ENCODE measurements at places on chromosomes 7 and 10. TPM values are rescaled to one million over a fixed set of nuclear protein-coding genes. Genes with fewer than 3 reads are reported as not detected.

- no peak for DNase-seq
These were observed 74.2 kb downstream of the FAS start for GRCh38 chr10:89064748-89065147.

GRCh38 chr7:7821517-7821916 lies 103.1 kb upstream of the RPA3 start:
- DNase-seq: no peak

GRCh38 chr7:97006816-97007582 lies 1.6 kb downstream of the DLX6 start:
- DNase-seq: no peak

GRCh38 chr10:118903251-118903650 lies 126.3 kb upstream of the NANOS1 start:
- DNase-seq: no peak

GRCh38 chr10:77580482-77580881 lies 57.1 kb downstream of the KCNMA1 start:
- no peak for DNase-seq

DNA sequence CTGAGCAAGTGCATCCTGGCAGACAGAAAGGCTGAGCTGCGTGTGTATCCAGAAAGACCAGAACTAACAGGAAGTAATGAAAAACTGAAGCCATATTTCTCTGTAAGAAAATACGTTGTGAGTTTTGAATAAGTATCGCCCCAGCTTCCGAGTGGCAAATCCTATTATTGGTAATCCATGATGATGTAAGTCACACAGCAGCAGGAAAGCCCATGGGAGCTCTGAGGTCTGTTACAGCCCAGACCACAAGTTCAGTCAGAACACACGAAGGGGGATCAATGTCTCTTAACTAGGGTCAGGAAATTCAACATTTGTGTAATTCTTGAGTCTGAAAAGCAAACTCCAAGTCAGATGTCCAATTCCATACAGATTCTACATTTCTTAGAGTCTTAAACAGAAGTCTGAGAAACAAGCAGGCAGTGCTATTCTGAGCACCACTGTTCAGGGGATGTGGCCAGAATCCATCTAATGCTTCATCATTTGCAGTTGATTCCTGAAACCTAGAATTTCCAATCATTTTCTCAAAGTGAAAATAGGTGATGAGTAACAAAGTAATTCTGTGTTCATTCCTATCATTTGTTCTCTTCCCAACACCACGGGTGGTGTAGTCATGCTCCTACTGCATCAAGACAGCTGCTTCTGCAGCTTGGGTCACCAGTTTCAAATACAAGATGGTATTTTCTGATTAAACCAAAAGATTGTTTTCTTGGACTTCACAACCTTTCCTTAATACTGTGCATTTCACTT lies at the start of gene LRIT2:
TSS of gene LRIT2 (minus strand) at position 118 of the 747 bp plus-strand sequence. CDS start at position 94, 24 bp downstream.
- no peak for DNase-seq

DNA sequence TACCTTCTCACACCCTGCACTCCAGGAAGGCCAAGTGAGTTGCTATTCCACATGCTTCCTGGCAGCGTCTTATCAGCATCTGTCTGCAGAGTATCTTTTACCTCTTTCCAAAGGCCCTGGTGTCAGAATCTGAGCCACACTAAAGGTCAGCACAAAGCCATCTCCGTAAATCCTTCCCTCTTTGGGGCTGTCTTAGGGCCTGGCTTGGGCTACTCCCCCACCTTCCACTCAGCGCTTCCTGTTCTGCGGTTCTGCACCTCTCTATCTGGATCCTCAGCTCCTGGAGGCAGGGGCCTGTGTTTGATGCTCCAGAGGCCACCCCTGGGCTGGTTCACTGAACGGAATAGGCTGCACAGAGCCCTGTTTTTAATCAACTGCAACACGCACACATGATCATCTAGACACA lies 334.8 kb upstream of the GALNT17 start:
- DNase-seq: no peak

DNA sequence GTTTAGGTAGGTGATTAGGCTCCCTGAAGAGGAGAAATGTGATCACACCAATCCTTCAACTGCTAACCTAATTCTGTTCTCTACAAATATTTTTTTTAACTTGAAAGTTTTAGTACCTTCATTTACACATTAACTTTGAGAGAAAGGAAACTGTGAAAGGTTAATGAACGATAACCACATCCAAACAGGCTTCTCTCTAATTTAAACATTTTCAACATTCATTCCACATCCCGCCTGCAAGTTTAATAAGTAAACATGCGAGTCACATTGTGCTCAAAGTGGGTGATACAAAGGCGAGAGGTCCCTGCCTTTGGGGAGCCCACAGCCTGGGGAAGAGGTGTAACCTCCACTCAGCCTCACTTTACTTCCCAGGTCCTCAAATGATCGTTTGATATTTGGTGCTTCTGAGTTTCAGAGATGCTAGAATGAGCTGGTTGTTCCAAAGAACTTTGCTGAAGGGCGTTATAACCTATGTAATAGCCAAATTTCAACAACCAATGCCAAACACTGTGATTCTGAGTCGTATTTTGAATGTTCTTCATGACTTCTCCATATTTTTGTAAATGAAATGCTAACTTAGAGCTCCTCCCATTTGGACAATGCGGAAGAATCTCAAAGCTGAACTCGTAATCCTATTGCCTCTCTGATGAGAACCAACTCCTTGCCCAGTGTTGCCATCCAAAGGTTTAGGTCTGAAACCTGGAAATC lies 47.5 kb downstream of the DENND2A start:
- peak; percentile 26 for DNase-seq

DNA sequence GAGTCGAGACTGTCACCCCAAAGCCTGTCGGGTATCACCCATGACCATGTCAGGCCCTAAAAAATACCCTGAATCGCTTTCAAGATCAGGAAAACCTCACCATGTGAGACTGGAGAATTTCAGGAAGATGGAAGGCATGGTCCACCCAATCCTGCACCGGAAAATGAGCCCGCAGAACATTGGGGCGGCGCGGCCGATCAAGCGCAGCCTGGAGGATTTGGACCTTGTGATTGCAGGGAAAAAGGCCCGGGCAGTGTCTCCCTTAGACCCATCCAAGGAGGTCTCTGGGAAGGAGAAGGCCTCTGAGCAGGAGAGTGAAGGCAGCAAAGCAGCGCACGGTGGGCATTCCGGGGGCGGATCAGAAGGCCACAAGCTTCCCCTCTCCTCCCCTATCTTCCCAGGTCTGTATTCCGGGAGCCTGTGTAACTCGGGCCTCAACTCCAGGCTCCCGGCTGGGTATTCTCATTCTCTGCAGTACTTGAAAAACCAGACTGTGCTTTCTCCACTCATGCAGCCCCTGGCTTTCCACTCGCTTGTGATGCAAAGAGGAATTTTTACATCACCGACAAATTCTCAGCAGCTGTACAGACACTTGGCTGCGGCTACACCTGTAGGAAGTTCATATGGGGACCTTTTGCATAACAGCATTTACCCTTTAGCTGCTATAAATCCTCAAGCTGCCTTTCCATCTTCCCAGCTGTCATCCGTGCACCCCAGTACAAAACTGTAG lies 176.2 kb downstream of the RTKN2 start:
- no peak for DNase-seq

GRCh38 chr7:117830422-117830954 lies 42.8 kb downstream of the CTTNBP2 start:
- no peak for DNase-seq

The UNCX gene
- total RNA-seq: not detected

The MYPN gene
- total RNA-seq: not detected

The TMEM184A gene
- total RNA-seq: 0.16 TPM
